ENCODE measurements at places on chromosomes 1 and 21.

GRCh38 chr1:9598316-9598700 is 9.6 kb downstream of the TMEM201 start:
- no peak for DNase-seq

GRCh38 chr1:220056374-220056773 is 10.1 kb upstream of the EPRS1 start:
- DNase-seq = no peak

DNA sequence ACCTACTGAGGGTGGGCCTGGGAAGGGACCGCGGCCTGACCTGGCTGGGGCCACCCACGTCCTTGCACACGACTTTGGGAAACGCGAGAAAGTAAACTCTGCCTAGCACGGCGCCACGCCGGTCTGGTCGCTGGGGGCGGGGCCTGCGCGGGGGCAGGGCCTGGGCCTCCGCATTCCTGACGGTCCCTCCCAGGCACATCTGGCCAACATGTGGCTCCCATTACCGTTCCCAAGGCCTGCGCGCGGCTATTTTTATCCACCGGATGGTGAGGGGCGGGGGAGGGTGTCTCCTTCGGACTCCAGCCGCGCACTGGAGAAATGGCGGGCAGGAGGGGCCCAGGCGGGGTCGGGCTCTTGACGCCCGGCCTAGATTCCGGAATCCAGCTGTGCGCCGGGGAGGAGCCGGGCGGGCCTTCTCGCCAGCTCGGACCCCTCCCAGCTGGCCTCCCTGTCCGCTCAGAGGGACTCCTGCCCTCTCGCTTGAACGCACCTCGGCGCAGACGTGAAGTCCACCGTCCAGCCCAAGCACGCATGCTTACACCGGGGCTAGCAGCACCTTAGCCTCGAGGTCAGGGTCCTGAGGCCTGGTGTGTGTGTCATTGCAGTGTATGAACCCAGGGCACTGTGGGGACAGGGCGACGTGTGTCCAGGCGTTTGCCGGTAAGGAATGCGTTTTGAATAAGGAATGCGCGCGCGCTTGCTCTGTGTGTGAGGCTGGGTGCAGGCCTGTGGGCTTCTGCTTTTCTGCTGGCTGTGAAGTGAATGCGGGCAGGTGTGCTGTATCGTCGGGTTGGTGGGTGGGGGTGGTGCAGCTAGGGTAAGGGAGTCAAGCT is 2.1 kb downstream of the EVA1B start:
- peak; percentile 85 for DNase-seq

DNA sequence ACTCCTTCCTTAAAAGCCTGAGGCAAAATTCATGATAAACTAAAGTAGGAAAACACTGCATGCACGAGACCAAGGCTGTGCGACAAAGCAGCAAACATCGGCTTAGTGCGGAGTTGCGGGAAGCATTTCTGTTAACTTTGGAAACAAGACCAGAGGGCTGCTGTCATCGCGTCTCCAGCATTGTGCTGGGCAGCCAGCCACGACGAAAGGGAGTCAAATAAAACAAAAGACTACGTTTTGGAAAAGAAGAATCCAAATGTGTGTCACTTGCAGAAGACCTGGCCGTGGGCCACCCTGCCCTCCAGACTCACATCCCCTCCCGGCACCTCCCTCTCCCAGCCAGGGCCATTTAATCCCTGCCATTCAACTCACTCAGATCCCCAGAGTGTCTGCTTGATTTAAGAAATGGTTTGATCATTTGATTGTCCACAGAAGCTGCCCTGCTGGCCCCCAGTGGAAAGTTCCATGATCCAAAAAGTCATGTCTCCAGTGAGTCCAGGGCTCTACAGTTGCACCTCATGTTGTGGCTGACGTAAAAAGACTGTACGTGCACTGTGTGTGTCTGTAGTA is 2.4 kb upstream of the KRTAP10-11 start:
- no peak for DNase-seq

DNA sequence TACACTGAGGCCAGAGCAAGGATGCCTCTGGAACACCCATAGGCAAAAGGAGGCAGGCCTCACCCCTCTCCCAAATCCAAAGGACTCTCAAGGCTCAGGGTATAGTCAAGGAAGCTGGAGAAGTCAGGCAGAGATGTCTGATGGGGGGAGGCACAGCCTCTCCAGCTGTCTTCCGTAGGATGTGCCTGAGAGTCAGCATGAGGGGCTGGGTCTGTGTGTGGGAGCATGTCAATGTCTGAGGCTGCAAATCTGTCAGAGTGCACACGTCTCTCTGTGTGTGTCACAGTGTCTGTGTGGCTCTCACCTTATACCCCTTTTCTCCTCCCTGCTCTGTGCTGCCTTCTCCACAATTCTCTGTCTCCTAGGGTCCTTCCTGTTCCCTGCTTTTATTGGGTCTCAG is 4.0 kb downstream of the HPCAL4 start:
- no peak for DNase-seq

- no peak for DNase-seq
These were observed 1.0 kb downstream of the PDXK start for GRCh38 chr21:43719748-43720538.

- no peak for DNase-seq
These were observed 231.7 kb upstream of the B3GALT2 start for GRCh38 chr1:193417945-193418744.

DNA sequence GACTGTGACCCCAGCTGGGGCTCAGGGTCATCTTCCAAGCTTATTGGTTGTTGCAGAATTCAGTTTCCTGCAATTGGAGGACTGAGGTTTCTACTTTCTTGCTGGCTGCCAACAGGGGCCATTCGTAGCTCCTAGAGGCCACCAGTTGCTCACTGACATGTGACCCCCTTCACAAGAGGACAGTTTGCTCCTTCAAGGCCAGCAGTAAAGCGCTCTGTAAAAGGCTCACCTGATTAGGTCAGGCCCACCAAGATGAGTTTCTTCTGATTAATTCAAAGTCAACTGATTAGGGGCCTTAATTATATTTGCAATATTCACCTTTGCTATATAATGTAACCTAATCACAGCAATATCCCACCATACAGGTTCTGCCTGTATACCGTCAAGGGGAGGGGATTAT is 68.9 kb downstream of the SLC9A1 start:
- no peak for DNase-seq

- no peak for DNase-seq
These were observed 8.0 kb upstream of the PCBP3 start for GRCh38 chr21:45635271-45636151.

GRCh38 chr1:151763990-151764389 is 694 bp upstream of the MRPL9 start:
- no peak for DNase-seq

DNA sequence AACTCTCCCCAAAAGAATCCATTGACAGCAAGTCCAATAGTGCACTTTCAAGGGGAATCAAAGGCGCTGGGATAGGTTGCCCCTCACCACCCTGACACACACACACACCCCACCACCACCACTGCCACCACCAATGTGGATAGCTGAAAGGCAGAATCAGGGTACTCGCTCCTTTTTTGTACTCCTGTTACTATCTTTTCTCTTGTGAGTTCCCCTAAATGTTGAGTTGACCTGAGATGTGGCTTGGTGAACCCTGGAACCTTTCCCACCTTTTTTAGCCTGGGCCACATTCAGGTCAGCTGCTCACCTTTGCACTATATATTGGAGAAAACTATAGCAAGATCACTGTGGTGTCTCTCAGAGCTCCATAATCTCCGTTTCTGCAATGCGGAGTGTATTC is 3.9 kb downstream of the S100A8 start:
- DNase-seq = no peak

DNA sequence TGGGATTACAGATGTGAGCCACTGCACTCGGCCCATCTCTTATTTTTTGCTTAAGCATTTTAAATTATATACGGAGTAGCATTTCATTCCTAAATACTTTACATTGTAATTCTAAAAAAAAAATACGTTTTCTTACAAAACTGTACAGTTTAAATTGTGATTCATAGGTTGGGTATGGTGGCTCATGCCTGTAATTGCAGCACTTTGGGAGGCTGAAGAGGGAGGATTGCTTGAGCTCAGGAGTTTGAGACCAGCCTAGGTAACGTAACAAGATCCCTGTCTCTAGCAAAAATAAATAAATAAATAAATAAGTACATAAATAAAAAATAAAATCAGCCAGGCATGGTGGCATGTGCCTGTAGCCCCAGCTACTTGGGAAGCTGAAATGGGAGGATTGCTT is 24.6 kb downstream of the TBCE start:
- no peak for DNase-seq

GRCh38 chr1:51851882-51852396 is 26.6 kb downstream of the NRDC start:
- DNase-seq = no peak

DNA sequence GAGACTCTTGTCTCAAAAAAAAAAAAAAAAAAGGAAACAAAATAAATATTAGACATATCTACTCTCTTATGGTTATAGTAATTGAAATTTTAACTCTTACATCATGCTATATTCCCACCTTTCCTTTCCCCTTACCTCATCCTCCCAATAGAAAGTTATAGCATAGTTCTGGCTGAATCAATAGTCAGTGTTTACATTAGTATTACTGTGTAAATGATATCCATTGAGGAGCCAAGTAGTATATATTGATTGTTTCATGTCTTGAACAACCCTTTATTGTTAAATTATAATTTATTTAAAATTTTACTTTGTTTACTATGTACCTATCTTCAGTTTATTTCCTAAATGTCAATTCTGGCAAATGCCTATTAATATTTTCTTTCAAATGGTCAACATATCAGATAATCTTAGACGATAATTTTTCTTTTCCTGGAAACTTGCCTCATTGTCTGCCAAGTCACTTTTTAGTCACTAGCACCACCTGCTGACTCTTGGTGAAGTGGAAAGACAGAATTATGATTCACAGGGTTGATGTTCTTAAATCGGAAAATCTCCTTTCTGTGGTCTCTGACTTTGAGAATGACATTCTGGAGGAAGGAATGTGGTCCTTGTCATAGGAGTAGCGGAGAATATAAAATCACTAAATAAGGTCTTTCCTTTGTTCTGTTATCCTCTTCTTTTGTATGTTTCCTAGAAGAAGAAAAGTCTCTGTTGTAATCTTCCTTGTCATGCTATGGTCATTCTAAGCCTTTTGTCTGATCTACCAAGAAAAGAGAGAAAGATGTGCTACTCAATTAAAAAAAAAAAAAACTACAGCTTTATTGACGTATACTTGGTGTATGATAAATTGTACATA is 8.6 kb downstream of the HJV start:
- DNase-seq = peak; percentile 45

- DNase-seq = no peak
These were observed 43.1 kb upstream of the PLD5 start for GRCh38 chr1:242567596-242567995.

DNA sequence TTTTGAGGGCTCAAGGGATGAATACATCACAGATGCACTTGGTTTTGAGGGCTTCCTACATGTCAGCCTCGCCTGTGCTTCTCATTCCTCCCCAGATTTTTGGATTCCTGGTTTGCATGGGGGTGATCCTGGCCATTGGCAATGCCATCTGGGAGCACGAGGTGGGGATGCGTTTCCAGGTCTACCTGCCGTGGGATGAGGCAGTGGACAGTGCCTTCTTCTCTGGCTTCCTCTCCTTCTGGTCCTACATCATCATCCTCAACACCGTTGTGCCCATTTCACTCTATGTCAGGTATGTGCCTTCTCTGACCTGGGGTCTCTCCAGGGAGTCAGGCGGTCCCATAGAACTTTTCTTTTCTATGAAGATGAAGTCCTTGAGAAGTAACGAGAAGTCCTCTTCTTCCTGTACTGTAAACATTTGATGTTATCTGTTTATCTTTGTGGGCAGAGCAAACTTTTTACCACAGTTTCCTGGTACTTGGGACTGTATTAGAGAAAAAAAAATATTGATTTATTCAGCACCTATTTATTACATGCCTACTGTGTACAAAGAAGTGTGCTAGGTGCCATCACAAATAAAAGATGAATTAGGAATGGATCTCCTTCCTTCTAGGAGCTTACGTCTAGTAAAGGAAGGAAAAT is 12.0 kb downstream of the ATP8B2 start:
- no peak for DNase-seq

DNA sequence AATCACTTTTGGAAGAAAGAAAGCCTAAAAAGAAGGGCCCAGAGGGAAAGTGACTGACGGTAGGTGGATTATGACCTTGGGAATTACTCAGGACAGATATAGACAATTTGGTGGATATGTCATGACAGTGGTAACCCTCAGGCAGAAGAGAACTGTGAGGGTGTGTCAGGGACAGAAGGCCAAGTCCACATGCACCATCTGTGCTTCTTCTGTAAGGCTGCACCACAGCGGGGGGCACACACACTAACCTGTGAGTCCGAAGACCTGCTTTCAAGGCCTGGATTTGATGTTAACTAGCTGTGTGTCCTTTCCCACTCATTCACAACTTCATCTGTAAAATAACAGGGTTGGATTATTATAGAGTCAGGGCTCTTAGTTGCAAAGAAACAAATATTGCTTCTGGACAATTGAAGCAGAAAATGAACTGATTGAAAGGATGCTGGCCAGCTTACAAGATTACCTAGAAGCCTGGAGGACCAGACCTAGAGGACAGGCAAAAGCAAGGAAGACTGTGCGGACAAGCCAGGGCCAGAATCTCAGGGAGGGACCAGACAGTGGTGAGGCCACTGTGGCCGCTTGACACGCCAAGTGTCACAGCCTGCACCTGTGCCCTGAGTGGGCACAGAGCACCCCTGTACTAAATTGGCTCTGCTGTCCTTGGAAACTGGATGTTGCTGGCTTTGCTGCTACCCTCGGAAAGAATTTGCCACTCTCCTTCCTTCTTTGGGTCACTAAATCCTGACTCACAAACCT is 34.7 kb upstream of the USP24 start:
- no peak for DNase-seq

DNA sequence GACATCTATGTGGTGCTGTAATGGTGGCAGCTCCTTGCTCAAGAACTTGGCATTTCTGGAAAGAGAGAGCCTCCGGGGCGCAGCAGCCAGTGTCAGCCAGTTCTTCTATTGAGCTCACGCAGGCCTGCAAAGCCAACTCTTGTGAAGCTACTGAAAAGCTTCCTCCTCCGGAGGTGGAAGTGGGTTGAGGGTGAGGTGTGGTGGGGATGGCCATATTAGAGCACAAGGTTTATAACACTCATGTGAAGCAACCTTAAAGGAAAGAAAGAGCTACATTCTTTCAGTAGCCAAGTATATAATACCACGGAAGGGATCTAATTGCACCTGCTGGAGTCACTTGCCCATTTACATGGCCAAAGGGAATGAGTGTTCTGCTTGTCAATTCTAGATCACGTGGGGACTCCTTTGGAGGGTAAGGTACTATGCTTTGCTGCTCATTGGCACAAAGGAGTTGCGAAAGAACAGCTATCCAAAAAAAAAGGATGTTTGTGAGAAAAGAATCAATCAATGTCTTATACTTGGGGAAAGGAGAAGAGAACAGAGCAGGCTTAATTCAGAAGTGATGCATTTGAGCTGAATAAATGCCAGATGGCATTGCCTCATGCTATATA is 18.3 kb upstream of the MAP10 start:
- DNase-seq = no peak

GRCh38 chr1:193355178-193355577 is 168.8 kb upstream of the B3GALT2 start:
- no peak for DNase-seq

Data from spinal cord (tissue), 10 donors.